Mesenchymal stem cell (in vitro differentiated cells and primary cell): ENCODE measurements at places on chromosomes 12 and 14.
A peak's percentile ranks its signal among the peaks of the same experiment; 100 is the strongest.

GRCh38 chr12:12180136-12180535 is 86.7 kb downstream of the LRP6 start:
- no peak overlapping the region for H3K4me3 ChIP-seq
- no peaks in the 10 kb centered on the region for H3K4me1 ChIP-seq
- peaks cover 4% of the 10 kb centered on the region for H3K36me3 ChIP-seq
- DNase-seq = no peak

DNA sequence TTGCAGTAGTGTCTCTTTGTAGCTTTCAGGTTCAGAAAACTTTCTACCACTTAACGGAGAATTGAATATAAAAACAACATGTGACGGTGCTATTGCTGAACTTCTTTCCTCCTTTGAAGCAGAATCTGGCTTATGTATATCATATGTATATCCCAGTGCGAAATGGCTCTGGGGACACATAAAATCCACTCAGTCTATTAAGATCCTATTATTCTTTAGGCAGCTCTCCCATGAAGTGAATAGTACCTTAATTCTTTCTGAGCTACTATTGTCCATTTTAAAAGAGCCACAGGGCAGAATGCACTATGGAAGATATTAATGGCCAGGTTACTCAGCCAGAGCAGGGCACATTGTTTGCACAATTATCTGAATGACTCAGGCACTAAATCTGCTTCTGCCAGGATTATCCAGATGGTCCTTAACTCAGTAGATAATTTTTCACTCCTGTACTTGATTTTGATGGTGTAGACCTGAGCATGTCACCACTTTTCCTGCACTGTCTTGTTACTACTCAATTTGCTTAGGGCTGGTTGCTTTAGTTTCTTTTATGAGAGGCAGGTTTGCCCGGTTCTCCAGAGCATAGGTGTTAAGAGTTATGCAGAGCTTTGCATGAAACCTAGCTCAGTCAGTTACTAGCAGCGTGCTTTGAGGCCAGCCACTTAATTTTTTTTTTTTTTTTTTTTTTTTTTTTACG is 5.5 kb downstream of the CNTN1 start:
- H3K4me1 ChIP-seq = peaks cover 8% of the 10 kb centered on the region
- H3K27me3 ChIP-seq = peaks cover 13% of the 10 kb centered on the region
- DNase-seq = no peak
- no peaks in the 10 kb centered on the region for H3K36me3 ChIP-seq

GRCh38 chr12:108638997-108639822 is 5.5 kb upstream of the SELPLG start:
- no peak overlapping the region for H3K27ac ChIP-seq
- no peaks in the 10 kb centered on the region for H3K27me3 ChIP-seq
- DNase-seq = no peak
- no peak overlapping the region for H3K4me3 ChIP-seq

DNA sequence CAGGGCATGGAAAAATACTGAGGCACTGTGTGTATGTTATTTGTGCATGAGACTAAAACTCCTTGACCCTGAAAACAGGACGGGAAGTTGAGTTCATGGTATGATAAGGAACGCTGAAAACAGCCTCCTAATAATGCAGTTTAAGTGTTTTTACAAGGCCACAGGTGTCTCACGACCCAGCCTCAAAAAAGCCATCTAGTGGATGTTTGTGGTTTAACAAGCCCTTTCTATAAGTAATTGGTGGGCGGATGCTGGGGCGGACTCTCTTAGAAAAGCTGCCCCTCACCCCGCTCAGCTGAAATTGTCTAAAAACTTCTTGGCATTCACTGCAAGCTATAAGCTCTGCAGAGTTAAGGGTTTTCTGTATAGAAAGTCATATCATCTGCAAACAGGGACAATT is 184.5 kb downstream of the NUBPL start:
- H3K4me1 ChIP-seq = no peaks in the 10 kb centered on the region
- no peaks in the 10 kb centered on the region for H3K27me3 ChIP-seq
- no peak overlapping the region for H3K27ac ChIP-seq
- no peak overlapping the region for H3K4me3 ChIP-seq

GRCh38 chr14:58151133-58152013 is 640 bp downstream of the ARMH4 start:
- H3K4me3 ChIP-seq = peak overlapping the region; percentile 83
- peaks cover 13% of the 10 kb centered on the region for H3K27me3 ChIP-seq
- DNase-seq = peak; percentile 44
- no peaks in the 10 kb centered on the region for H3K36me3 ChIP-seq
- peaks cover 4% of the 10 kb centered on the region for H3K4me1 ChIP-seq
- peak overlapping the region; percentile 10 for H3K27ac ChIP-seq

DNA sequence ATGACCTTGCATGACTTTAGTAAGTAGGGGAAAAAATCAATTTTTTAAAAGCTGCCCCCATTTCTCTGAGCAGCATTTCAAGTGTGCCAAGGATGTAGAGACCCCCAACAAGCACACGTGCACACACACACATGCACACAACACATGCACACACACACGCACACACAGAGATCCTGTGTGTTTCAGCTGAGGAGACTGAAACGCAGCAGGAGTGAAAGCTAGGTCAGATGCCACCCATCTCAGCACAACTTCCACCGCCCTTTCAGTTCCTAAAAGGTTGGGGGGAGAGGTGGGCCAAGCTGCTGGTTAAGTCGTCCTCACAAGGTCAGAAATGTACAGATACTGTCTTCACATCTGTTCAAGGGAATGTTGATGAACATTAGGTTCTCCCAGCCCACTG is 13.9 kb downstream of the MYL2 start:
- DNase-seq = no peak
- H3K4me3 ChIP-seq = no peak overlapping the region
- no peak overlapping the region for H3K27ac ChIP-seq
- peaks cover 2% of the 10 kb centered on the region for H3K4me1 ChIP-seq
- peaks cover 4% of the 10 kb centered on the region for H3K27me3 ChIP-seq
- H3K36me3 ChIP-seq = no peaks in the 10 kb centered on the region

GRCh38 chr12:91622037-91622436 is 439.4 kb upstream of the DCN start:
- H3K4me3 ChIP-seq = no peak overlapping the region
- no peak for DNase-seq
- H3K27me3 ChIP-seq = no peaks in the 10 kb centered on the region
- no peaks in the 10 kb centered on the region for H3K36me3 ChIP-seq
- H3K27ac ChIP-seq = no peak overlapping the region

GRCh38 chr14:69460093-69460701 is 24.3 kb upstream of the PLEKHD1 start:
- peak; percentile 92 for DNase-seq
- H3K36me3 ChIP-seq = peaks cover 14% of the 10 kb centered on the region
- H3K4me3 ChIP-seq = no peak overlapping the region
- no peaks in the 10 kb centered on the region for H3K4me1 ChIP-seq

DNA sequence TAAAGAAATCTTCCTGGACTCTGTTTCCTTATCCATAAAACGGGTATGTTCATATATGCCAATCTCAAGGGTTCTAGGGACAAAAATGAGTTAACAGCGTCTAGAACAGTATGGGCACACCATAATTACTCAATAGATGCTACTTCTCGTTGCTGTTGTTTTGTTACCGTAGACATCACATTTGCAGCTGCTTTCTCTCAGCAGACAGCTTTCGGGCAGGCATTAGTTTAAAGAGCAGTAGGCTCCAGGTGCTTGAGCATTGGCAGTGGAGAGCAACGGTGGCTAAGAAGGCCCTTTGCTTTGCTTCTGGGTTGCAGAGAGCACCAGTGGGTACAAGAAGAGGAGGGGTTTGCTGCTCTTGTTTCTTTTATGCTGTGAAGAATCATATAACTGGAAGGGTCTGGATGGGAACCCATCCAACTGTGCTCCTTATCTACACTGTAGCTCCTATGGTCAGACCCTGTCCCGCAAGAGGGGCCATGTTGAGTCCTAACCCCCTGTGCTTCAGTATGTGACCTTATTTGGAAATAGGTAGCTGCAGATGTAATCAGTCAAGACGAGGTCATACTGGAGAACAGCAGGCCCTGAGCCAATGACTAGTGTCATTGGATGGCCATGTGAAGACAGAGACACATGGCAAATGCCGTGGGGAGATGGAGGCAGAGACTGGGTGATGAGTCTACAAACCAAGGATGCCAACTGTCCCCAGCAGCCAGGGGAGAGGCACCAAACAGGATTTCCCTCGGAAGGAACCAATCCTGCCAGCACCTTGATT is 120.0 kb downstream of the RBM19 start:
- H3K36me3 ChIP-seq = peaks cover 27% of the 10 kb centered on the region
- H3K4me1 ChIP-seq = peaks cover 23% of the 10 kb centered on the region
- DNase-seq = no peak
- no peak overlapping the region for H3K4me3 ChIP-seq
- H3K27ac ChIP-seq = no peak overlapping the region
- no peaks in the 10 kb centered on the region for H3K27me3 ChIP-seq

DNA sequence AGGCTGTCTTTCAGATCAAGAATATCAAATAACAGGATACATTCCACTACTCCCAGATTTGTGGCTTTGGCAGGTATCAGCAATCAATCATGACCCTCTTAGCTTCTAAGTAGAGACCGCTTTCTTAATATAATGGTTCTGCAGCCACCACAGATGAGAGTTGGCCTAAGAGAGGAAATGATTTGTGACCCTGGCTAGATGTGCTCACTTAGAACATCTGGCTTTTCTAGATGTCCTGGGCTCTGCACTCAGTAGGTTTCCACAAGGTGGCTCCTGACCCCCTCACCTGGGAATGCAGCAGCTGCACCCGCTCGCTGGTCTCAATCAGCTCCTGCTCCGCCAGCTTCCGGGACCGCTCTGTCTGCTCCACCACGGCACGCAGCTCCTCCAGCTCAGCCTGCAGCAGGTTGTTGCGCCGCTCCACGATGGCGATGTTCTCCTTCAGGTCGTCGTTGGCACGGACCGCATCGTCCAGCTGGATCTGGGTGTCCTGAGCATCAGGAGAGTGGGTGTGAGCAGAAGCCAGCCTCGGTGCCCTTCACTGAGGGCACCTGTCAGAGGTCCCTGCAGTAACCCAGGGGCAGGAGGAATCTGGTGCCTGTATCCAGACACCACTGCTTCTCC is 8.9 kb downstream of the CMTM5 start:
- no peak overlapping the region for H3K27ac ChIP-seq
- H3K4me3 ChIP-seq = no peak overlapping the region
- no peaks in the 10 kb centered on the region for H3K36me3 ChIP-seq
- no peaks in the 10 kb centered on the region for H3K4me1 ChIP-seq

- no peak overlapping the region for H3K4me3 ChIP-seq
- H3K27ac ChIP-seq = peak overlapping the region; percentile 78
- peaks cover 14% of the 10 kb centered on the region for H3K36me3 ChIP-seq
These were observed 142.5 kb downstream of the MSRB3 start for GRCh38 chr12:65420941-65421340.

- H3K27me3 ChIP-seq = peaks cover 92% of the 10 kb centered on the region
- DNase-seq = peak; percentile 42
- H3K4me3 ChIP-seq = peak overlapping the region; percentile 52
- H3K36me3 ChIP-seq = no peaks in the 10 kb centered on the region
- no peak overlapping the region for H3K27ac ChIP-seq
- H3K4me1 ChIP-seq = peaks cover 32% of the 10 kb centered on the region
These were observed 2.1 kb downstream of the NTF3 start for GRCh38 chr12:5433845-5434646.

DNA sequence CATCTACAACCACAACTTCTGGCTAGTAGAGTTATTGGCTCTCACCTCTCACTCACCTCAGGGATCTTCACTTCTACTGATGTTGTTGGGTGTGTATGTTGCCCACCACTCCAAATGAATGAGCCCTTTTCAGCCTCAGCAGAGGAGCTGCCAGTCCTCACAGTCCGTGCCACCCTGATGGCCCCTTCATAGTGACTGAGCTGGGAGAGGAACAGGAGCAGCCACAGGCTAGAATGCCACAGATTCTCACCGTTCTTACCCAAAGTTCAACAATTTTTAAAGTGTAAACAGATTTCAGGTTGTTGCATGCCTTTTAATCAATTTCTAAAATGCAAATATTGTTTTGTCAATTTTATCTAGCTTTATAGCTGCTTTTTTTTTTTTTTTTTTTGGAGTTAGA is 74.5 kb upstream of the DNM1L start:
- no peaks in the 10 kb centered on the region for H3K27me3 ChIP-seq
- H3K4me1 ChIP-seq = peaks cover 2% of the 10 kb centered on the region
- peaks cover 19% of the 10 kb centered on the region for H3K36me3 ChIP-seq

GRCh38 chr12:67367843-67368242 is 98.7 kb downstream of the CAND1 start:
- no peaks in the 10 kb centered on the region for H3K36me3 ChIP-seq
- no peak overlapping the region for H3K4me3 ChIP-seq
- H3K27ac ChIP-seq = no peak overlapping the region
